Fibroblast of gingiva (primary cell): ENCODE measurements at places on chromosomes 12 and 14.

- no peak for DNase-seq
Observed at GRCh38 chr12:92530706-92531105, 172.1 kb upstream of the PLEKHG7 start.

GRCh38 chr14:65190312-65190711, 88.0 kb upstream of the MAX start:
- no peak for DNase-seq

DNA sequence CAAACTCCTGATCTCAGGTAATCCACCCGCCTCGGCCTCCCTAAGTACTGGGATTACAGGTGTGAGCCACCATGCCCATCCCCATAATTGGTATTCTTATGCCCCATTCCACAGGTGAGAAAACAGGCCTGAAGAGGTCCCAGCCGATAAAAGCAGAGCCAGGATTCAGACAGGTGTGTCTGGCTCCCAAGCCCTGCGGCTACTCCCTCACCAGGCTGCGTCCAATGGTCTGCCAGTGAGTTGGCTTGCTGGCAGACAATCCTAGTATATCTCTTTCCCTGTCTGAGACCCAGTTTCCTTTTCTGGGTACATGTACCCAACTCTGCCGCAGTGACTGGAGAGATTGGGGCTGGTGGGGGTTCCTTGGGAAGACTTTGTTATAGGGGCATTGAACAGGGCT, 1.9 kb upstream of the TSPAN9 start:
- no peak for DNase-seq

- DNase-seq = no peak
Observed at GRCh38 chr12:21615431-21615830, 10.8 kb upstream of the GYS2 start.

GRCh38 chr12:42887657-42888056, 298.1 kb upstream of the PRICKLE1 start:
- no peak for DNase-seq

GRCh38 chr14:79989990-79990389, 221.3 kb downstream of the DIO2 start:
- DNase-seq = no peak

- no peak for DNase-seq
Observed at GRCh38 chr12:122643207-122643805, 59.9 kb downstream of the HCAR2 start.

- peak; percentile 29 for DNase-seq
Observed at GRCh38 chr12:120710031-120710804, at the start of gene UNC119B. Gene UNC119B, plus strand, starts transcription at chr12:120710458. Its CDS starts 17 bp downstream, at chr12:120710475.

DNA sequence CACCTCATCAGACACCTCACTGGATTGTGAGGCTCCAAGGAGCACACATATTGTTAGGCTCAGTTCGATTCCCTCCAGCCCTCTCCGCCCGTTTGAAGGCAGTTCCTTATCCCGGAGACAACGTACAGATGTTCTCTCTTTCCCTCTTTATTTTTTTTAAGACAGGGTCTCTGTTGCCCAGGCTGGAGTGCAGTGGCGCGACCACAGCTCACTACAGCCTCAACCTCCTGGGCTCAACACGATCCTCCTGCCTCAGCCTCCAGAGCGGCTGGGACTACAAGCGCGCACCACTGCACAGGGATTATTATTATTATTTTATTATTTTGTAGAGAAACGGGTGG, 718 bp upstream of the TROAP start:
- no peak for DNase-seq

DNA sequence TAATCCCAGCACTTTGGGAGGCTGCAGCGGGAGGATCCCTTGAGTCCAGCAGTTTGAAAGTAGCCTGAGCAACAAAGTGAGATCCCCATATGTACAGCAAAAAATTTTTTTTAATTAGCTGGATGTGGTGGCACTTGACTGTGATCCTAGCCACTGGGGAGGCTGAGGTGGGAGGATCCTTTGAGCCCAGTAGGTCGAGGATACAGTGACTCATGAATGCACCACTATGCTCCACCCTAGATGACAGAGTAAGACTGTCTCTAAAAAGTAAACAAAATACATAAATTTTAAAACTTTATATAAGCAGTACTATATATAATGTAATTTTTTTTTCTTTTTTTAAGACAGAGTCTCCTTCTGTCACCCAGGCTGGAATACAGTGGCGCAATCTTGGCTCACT, 115.4 kb downstream of the ESR2 start:
- no peak for DNase-seq

- DNase-seq = no peak
Observed at GRCh38 chr14:51487848-51488247, 163.9 kb upstream of the FRMD6 start.

GRCh38 chr12:93982771-93983315, 165.5 kb upstream of the PLXNC1 start:
- DNase-seq = peak; percentile 48

GRCh38 chr12:76313299-76313698, 34.9 kb downstream of the BBS10 start:
- no peak for DNase-seq

DNA sequence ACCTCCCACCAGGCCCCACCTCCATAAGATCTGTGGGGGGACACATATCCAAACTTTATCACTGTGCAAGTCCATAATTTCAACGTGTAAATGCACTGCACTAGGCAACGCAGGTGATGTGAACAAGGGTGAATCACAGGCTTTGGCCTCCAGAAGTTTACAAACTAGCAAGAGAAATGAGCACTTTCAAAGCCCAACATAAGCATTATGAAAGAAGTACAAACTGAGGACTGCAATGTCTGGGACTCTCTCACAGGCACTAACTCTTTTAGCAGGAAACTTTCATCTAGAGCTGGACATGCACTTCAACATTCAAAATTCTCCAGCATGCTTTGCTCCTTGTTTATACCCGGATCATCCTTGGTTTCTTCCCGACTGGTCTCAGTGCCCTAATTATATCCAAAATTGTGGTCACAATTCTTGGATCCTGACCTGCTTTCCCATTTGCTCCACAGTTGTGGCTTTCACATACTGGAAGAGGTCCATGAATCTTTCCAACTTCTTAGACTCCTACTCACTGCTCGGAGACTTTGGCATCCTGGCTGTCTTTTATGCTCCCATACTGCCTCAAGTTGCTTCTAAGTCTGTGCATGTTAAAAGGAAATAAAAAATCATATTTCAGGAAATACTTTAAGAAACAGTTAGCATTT, 44.9 kb upstream of the STRAP start:
- DNase-seq = peak; percentile 61

GRCh38 chr14:91332986-91333649, 84.5 kb downstream of the CCDC88C start:
- DNase-seq = no peak

GRCh38 chr12:95262808-95263207, 45.2 kb downstream of the VEZT start:
- DNase-seq = peak; percentile 3

DNA sequence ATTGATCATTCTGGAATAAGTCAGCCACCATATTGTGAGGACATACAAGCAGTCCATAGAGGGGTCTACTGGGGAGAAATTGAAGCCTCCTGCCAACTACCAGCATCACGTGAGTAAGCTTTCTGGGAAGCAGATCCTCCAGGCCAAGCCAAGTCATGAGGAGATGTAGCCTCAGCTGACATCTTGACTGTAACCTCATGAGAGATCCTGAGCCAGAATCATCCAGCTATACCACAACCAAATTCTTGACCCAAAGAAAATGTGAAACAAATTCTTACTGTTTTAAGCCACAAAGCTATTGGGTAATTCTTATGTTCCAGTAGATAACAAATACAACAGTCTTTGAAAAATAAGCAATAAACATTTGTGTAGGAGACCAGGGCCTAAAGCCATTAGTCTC, 479.4 kb upstream of the DCN start:
- peak; percentile 74 for DNase-seq

- DNase-seq = peak; percentile 68
Observed at GRCh38 chr12:79997096-79997791, 62.3 kb upstream of the PPP1R12A start.

DNA sequence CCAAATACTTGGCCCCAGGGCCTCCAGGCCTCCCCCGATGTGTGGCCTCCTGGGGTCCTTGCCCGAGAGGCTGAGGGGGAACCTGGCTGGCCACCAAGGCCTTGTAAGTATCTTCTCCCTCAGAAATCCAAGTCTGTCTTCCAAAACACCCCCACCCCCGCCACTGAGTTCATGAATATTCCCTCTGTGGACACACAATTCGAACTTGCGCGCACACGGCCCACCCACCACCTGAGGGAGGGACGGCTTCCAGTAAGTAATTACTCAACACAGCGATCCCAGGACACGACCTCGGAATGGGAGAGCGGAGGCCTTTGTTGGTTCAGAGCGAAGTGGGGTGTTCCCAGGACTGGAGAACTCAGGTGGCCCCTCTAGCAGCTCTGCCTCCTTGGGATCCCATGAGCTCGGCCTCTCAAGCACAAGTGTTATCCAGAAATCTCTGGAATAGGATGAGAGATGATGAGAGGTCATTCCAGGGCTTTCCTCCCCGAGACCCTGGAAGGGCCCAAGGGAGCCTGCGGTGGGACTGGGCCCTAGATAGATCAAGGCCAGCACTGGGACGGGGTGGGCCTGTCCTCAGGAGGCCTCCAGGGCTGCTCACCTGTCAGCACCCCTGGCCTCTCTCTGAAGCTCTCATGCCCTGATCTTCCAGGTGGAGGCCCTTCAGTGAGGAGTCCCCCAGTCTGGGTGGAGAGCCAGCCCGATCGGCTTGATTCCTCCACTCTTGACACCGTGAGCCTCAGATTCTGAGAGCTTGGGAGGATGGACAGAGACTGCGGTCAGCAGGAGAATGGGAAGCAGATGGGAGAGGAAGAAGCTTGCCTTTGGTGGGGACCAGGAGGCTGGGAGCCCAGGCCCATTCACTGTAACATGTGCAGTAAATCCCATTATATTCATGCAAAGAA, 219.0 kb upstream of the RTL1 start:
- no peak for DNase-seq

GRCh38 chr12:96211988-96212387, 17.8 kb downstream of the ELK3 start:
- no peak for DNase-seq

DNA sequence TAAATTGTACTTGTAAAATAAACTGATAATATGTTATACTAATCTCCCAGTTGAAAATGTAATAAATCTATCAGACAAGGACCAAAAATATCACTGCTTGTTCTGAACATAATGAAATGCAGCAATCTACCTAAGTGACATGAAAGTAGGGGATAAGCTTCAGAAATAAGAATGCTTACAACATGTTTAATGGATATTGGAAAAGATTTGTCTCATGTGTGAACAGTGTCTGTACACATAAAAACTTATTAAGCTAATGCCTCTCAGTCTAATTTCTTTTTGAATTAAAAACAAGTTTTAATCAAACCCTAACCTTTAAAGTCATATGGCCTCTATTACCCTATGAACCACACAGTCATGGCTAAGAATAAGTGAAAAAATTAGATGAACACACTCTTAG, 465.3 kb downstream of the MDGA2 start:
- no peak for DNase-seq

- DNase-seq = no peak
Observed at GRCh38 chr14:58771016-58771415, 133.3 kb downstream of the DACT1 start.

- DNase-seq = no peak
Observed at GRCh38 chr12:79402606-79403005, 288.2 kb downstream of the PAWR start.

DNA sequence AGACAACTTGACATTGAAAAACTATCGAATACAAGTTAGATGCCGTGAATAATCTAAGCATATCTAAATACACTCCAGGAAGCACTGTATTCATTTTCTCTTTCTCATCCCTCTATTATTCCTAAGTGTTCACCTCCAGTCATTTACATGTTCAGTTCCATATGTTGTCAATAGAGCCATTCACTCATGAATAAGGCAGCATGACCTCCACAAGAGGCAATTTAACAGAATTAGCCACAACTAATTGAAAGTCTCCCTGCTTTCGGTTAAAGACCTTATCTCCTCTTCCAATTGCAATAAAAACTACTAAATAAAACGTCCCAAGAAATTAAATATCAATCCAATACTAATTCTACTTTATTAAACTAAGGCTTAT, 1.8 kb downstream of the LRIG3 start:
- DNase-seq = no peak

GRCh38 chr12:90333424-90333823, 621.6 kb downstream of the CCER1 start:
- DNase-seq = no peak

GRCh38 chr14:102116361-102117180, 23.1 kb upstream of the WDR20 start:
- DNase-seq = no peak
